ENCODE measurements at places on chromosomes 12 and 14.

DNA sequence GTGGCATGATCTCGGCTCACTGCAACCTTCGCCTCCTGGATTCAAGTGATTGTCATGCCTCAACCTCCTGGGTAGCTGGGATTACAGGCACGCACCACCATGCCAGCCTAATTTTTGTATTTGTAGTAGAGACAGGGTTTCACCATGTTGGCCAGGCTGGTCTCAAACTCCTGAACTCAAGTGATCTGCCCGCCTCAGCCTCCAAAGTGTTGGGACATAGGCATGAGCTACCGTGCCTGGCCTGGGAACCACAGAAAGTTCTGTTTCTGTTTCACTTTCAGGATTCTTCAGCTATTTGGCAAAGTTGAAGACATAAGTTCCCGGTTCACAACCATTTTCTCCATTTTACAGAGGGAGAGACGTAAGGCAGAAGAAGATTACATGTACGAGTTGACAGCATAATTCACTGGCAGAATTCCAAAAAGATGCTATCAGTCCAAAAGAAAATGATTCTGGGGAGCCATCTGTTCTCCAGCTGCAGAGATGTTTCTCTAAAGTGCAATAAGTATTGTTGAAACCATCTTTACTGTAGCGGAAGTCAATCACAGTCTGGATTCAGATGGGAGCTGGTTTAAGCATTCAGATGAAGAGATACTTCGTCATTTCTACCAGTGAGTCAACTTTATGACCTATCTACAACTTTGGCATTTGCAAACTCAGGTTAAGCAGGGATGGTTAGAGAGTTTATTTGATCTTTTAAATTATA, 8.1 kb upstream of the RNF34 start:
- peak; percentile 24 for DNase-seq

- DNase-seq = no peak
Observed at GRCh38 chr14:102525219-102525928, 15.8 kb upstream of the ANKRD9 start.

DNA sequence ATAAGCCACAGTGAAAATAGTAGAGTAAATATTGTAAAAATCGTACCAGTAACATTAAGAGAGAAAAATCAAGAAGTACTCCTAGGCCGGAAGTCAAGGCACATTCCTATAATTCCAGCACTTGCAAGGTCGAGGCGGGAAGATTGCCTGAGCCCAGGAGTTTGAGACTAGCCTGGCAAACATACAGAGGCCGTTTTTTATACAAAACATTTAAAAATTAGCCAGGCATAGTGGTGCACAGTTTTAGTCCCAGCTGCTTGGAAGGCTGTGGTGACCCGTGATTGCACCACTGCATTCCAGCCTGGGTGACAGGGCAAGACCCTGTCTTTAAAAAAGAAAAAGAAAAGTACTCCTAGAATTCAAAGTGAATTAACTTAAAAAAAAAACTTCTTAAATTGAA, 341.8 kb downstream of the C12orf50 start:
- peak; percentile 36 for DNase-seq

GRCh38 chr14:105311838-105312237, 2.7 kb upstream of the PACS2 start:
- DNase-seq = no peak

DNA sequence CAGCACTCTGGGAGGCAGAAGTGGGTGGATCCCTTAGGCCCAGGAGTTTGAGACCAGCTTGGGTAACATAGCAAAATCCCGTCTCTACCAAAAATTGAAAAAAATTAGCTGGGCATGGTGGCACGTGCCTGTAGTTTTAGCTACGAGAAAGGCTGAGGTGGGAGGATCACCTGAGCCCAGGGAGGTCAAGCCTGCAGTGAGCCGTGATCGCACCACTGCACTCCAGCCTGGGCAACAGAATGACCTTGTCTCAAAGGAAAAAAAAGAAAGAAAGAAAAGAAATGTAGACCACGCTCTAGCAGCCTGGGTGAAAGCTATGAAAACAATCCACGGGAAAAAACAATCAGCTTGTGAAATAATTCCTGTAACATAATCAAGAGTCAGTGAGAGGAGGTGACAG, 29.0 kb downstream of the SARNP start:
- DNase-seq = no peak

DNA sequence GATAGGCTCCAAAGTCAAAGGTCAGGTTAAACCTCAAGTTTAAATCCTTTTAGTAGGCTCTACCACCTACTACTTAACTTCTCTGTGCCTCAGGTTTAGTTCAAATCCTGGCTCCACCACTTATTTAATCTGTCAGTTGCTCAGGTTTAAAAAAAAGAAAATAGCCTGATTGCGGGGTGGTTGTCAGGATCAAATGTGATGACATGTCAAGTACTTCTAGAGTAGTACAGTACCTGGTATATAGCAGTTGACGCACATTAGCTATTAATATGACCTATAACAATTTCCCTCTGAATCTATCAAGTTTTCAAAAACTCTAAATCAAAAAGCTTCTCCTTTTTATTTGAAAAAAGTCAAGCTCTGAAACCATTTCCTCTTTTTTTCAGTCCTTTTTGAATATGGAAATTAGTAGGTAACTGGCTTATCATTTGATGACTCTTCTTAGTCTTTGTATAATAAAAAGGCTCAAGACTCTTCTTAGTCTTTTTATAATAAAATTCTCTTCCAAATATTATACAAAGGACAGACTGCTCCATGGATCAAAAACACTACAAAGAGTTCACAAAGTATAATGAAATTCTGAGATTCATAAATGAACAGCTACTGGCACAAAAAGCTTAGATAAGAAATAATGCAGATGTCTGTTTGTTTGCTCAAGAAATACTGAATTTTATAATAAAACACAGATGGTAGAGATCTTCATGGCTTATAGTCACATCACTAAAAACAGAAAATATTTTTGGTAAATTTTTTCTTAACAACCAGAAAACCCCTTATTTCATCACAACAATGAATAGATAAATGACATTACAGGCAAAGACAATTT, 5.0 kb downstream of the OSBPL8 start:
- DNase-seq = no peak

DNA sequence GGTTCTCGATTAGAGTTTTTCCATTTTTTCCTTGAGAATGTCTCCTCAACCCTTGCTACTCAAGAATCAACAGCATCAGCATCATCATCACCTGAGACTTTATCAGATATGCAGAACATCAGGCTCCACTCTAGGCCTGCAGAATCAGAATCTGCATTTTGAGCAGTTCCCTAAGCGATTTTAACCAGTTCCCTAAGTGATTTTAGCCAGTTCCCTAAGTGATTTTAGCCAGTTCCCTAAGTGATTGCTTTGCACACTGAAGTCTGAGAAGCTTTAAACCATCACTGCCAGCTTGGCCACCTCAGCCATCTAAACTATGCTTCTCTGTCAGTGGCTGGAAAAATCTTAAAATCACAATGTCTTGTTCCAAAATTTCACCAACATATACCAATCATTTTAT, 29.4 kb upstream of the SLC38A1 start:
- DNase-seq = no peak

DNA sequence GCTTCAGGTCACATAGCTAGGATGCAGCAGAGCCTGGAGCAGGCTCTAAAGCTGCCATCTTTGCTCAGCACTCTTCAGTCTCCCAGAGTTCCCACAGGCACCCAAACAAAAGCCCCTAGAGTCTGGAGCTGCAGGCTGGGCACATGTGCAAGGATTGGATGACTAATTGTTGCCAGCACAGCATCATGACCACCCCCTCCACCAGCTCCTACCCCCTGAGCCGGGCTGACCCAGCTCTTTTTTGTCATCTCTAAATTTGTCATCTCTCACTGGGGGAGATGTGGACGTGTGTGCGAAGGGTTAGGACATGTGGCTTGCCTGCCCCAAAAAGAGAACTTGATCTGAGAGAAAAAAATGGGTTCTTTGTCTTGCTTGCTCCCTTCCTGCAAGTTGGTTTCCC, 4.3 kb upstream of the MMP19 start:
- no peak for DNase-seq

DNA sequence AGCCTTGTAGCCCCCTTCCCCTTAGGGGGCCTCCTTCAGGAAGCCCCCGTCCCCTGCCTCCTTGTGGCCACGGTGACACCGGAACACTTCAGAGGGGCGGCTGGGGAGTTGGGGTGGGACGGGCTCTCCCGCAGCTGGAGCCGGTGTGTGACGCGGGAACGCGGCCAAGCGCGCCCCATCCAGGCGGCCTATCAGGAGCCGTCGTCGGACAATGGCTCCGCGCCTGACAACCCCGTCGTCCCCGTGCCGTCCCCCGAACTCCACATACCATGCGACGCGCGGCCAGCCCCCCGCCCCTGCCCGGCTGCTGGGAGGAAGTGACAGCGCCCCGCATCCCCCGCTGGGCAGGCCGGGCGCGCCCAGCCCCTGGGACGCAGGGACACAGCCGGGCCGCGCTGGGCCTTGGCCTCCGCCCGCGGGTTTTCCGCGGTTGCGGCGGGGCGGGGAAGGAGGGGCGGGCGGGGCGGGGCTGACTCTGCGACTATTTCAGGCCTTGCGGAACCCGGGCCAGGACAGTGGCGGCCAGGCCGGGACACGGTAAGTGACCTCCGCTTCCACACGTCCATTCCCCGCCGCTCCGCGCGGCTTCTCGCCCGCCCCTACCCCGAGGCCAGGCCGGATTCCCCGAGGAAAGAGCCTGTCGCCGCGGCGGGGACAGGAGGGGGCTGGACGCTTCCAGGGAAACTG, at the start of gene TNFAIP2:
TNFAIP2 (plus strand) TSS at position 515 of the 687 bp plus-strand sequence. CDS start 2,997 bp downstream, outside the sequence.
- no peak for DNase-seq

DNA sequence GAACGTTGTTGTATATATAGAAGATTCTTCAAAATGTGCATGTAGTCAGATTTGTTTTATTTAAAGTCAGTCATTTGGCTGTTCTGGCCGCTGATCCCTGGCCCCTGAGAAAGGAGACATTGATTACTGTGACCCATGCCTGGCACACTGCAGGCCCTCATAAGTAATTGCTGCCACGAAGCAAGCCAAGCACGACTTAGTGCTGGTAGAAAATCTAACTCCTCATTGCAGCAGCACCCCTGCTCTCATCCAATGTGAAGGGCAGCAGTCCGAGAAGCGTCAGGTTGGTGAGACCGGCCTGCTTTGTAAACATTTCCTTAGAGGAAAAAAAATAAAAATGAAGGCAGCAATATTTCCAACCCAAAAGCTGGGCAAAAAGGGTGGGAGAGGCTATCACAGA, 22.8 kb upstream of the TMTC2 start:
- DNase-seq = no peak

DNA sequence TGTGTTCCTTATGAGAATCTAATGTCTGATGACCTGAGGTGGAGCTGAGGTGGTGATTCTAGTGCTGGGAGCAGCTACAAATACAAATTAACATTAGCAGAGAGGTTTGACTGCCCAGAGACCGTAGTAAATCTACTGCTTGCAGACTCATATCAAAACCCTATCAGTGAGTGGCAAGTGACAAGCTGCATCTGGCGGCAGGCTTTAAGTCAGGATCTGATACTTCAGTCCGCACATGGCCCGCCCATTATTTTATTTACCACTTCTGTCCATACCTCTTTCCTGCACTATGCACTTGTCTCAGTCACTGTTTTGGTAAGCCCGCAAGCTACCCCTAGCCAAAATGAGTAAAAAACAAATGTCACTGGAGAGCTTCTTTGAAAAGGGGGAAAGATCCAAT, 11.4 kb downstream of the CEP128 start:
- no peak for DNase-seq

- DNase-seq = no peak
Observed at GRCh38 chr12:10982244-10982643, 4.5 kb downstream of the TAS2R50 start.

- DNase-seq = no peak
Observed at GRCh38 chr12:132014092-132014914, 64.6 kb downstream of the EP400 start.

DNA sequence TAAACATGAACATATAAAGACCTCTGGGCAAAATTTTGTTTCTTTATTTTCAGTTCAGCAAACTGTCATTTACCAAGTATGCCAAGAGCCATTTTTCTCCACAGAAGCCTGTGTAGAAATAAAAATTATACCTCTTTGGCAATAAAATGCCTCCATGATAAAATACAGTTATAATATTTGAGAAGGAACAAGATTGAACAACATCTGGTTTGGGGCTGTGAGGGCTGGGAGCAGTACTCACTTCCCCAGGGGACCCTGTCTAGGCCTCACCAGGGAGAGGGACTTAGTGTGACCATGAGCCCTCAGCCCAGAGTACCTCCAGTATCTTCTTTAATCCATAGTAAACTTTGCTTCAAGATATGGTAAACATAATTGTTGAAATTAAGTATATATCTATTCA, 65.1 kb downstream of the DAAM1 start:
- no peak for DNase-seq

DNA sequence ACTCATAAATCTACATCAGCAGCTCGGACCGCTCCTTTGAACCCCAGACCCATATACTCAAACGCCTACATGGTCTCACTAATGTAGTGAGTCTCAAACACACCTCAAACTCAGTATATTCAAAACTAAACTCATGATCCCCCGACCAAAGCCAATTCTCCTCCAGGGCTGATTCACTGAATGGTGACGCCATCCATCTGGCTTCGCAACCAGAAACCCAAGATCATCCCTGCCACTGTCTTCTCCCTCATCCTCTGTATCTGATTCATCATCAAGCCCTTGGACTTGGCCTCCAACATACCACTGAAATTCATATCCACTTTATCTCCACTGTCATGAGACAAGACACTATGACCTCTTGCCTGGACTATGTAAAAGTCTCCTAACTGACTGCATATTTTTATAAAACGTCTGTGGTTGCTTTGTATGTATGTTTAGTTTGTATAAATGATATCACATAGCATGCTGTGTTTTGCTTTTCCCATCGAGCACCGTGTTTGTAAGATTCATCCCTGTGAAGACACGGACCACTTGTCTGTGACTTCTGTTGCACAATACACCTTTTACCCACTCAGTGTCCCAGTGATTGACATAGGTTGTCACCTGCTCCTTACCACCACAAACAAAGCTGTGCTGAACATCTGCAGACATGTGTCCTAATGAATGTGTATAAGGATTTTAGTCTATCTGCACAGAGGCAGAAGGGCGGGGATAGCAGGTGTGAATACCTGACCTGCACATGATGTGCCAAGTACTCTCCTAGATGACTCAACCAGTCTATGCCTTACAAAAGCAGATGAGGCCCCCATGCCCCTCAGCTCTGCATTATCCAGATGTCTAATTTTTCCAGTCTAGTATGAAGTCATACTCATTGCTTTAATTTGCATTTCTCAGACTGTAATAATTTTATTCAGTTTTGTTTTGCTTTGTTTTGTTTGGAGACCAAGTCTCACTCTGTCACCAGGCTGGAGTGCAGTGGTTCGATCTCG, 76.9 kb downstream of the VWF start:
- no peak for DNase-seq

- DNase-seq = no peak
Observed at GRCh38 chr14:54893151-54893760, 9.4 kb downstream of the GCH1 start.

DNA sequence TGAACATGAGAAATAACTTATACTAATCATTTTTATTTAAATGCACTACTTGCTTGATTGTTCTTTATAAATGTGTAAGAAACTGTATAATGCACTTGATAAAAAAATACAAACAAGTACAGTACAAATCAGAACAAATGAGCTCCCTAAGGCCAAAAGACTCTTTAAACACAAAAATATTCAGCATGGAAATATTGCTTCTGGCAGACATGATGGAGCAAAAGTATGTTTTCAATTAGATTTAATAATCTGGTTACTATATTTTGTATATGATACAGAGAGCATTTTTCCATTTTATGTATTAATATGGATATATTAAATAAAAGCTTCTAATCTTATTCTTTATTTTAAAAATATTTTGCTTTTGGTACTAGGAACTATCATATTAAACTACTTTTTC, 800.2 kb upstream of the LRFN5 start:
- no peak for DNase-seq
